Stimulated activated CD8-positive, alpha-beta memory T cell treated with anti-CD3 and anti-CD28 coated beads, Interleukin-4, amount 100 ng/mL, for 4 hours (primary cell): ENCODE measurements at places on chromosomes 2 and 18.

DNA sequence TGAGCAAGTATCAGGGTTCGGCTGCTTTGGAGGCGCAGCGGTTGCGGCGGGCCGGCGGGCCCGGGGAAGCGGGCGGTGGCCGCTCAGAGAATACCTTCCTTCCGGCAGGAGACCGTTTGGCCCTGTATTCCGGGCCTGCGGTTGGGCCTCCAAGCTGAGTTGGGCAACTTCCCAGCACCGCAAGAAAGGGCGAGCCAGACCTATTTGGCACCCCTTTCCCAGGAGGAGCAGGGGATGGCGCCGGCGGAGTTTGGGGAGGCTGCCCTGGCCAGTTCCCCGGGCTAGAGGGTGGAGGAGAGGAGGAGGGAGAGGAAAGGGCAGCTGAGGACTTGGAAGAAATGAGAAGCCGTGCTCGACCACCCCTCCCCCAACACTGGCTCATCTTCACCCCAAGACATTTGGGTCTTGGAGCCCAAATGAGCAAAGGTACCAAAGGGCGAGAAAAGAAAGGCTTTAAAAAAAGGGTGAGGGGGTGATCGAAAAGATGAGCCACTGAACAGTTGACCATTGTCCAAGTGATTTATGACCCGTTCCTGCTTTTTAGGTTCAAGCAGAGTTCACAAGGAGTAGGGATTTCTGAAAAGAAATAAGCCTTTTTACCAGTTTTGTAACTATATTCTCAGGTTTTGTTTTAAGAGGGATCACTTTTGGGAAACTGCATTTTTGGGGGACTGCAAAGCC, 8.4 kb downstream of the HOXD3 start:
- no peak for DNase-seq

DNA sequence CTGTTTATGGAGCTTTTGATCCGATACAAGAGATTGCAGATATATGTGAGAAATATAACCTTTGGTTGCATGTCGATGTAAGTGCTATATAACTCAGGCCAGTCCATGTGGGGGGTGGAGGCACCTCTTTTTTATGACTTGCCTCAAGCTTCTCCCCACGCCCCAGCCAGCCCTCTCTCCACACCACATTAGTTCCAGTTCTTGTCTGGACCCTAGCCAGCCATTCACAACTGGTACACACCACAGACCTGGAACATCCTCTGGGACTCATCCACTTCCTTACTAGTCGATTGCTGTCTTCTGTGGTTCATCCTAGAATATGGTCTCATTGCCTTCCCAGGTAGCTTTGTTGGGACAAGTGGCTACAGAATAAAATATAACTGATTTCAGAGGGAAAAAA, 31.0 kb downstream of the GAD1 start:
- no peak for DNase-seq

DNA sequence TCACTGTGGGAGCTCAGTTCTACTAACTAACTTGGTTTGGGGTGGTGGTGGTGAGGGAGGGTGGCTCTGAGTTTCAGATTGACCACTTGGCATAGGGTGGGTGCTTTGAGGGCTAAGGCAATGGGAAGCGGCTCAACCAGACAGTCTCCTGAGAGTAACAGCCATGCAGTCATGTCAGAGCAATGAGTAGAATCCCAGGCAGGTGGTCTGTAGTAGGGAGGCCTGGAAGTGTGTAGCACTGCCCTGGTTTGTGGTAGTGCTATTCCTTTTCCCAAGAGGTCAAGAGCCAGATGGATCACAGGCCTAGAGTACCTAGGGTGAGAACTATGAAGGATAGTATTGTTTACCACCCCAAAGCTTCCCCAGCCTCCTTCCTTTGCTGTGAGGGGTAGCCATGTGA, 18.7 kb upstream of the RAPH1 start:
- DNase-seq, result no peak

GRCh38 chr2:66346231-66346664, 88.7 kb upstream of the MEIS1 start:
- no peak for DNase-seq

GRCh38 chr2:17617516-17617915, 77.0 kb downstream of the VSNL1 start:
- no peak for DNase-seq

- no peak for DNase-seq
Measured at GRCh38 chr2:82731824-82732223, 1727.3 kb downstream of the SUCLG1 start.

- no peak for DNase-seq
Measured at GRCh38 chr2:51619961-51620360, 588.0 kb upstream of the NRXN1 start.

- DNase-seq, result no peak
Measured at GRCh38 chr2:132951008-132951714, 281.2 kb upstream of the LYPD1 start.

- DNase-seq, result no peak
Measured at GRCh38 chr2:144114760-144115159, 405.2 kb downstream of the ZEB2 start.

DNA sequence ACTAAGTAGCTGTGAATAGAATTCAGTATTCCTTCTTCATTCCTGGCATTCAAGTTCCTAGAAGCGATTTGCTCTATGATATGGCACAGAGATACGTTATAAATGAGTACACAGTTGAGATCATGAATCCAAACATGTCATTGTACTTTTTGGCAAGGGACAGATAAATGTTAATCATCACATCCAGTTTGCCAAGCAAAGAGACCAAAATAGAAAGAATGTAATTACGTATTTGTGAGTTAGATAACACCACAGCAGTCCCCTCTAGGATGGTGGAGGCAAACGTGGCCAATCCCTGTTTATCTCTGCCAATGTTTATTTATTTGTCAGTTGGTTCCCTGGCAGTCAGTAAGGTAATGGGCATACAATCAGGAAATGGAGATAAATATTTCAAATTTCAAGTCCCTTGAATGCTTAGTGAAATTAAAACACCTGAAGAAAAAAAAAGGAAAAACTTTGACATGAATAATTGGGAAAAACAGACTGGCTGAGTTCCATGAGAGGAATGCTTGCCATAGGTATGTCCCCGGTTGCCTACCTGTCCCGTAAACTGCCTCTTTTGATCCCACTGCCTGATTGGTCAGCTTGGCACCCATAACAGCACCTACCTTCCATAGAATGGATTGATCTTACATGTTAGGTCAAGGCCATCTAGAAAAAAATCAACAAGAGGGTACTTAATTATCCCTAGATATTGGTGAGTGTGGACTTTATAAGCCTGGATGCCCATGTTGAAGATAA, 451.1 kb upstream of the NETO1 start:
- DNase-seq, result no peak

GRCh38 chr2:240637901-240638345, 12.6 kb downstream of the GPR35 start:
- DNase-seq, result no peak

- DNase-seq, result no peak
Measured at GRCh38 chr2:26495705-26496297, 17.9 kb upstream of the OTOF start.

GRCh38 chr2:135853401-135853800, 16.4 kb upstream of the LCT start:
- DNase-seq, result no peak

DNA sequence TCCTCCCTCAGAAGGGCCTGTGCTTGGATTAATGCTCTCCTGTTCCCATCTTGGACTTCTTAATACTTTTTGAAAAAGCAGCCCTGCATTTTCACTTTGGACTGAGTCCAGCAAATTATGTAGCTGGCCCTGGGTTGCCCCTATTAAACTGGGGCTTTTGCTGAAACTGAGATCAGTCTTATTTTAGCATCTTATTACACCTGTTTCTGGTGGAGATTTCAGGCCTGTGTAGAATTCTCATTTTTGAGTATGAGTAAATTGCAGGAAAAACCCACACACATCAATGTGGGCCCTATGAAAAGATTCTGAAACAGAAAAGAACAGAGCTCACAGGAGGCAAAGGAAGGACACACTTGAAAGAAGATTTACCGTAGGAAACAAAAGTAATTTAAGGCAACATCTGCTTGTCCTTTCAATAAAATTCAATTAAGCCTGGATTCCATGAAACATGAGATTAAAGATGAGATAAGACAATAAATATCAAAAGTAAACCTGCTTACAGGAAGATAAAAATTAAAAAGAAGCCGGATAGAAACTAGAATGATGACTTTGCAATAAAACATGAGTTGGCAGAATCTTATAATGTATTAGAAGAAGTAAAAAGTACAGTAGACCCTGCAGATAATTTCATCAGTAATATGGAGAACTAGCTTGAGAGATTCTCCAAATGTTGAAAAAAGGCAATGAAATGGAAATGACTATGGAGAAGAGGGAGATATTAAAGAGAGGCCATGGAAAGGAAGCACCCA, 90.7 kb upstream of the GCFC2 start:
- no peak for DNase-seq

- DNase-seq, result no peak
Measured at GRCh38 chr2:15511686-15512085, 49.4 kb downstream of the NBAS start.

- no peak for DNase-seq
Measured at GRCh38 chr18:78677483-78678317, 301.9 kb upstream of the SALL3 start.

- DNase-seq, result no peak
Measured at GRCh38 chr2:37780387-37780676, 108.9 kb upstream of the CDC42EP3 start.

GRCh38 chr2:181585732-181586131, 71.2 kb downstream of the CERKL start:
- no peak for DNase-seq

DNA sequence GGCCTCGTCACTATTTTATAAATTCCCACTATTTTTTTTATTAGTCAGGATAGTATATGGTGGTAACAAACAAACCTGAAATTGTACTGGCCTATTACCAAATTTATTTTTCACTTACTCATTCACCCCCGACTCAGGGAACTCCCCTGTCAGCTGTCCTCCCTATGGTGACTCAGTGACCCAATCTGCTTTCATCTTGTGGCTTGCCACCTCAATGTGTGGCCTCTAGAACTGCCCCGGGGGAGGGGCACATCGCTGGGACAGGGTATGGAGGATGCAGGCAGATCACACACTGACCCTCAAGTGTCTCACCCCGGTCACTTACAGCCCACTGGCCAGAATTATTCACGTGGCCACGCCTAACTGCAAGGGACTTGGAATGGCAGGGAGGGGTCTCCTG, 71.6 kb downstream of the ACTR2 start:
- no peak for DNase-seq

- DNase-seq, result no peak
Measured at GRCh38 chr2:159218389-159218788, 68.1 kb downstream of the WDSUB1 start.

- no peak for DNase-seq
Measured at GRCh38 chr2:161857920-161858319, 216.1 kb downstream of the DPP4 start.

DNA sequence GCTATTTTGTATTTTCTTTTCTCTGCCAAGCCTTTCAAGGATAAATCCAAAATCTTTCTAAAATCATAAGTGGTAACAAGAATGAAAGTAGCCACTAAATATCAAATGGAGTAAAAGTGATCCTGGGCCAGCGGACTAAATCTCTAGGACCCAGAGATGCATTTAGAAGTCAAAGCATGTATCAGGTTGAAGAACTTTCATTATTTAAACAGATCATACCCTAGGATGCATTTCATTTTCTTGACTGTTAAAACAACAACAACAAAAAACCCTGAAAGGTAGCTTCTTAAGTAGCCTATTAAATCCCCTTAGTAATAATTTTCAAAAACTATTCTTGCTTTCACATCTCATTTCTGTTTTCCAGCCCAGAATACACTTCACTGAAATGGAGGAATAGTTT, 4.8 kb upstream of the POU3F3 start:
- DNase-seq, result no peak

DNA sequence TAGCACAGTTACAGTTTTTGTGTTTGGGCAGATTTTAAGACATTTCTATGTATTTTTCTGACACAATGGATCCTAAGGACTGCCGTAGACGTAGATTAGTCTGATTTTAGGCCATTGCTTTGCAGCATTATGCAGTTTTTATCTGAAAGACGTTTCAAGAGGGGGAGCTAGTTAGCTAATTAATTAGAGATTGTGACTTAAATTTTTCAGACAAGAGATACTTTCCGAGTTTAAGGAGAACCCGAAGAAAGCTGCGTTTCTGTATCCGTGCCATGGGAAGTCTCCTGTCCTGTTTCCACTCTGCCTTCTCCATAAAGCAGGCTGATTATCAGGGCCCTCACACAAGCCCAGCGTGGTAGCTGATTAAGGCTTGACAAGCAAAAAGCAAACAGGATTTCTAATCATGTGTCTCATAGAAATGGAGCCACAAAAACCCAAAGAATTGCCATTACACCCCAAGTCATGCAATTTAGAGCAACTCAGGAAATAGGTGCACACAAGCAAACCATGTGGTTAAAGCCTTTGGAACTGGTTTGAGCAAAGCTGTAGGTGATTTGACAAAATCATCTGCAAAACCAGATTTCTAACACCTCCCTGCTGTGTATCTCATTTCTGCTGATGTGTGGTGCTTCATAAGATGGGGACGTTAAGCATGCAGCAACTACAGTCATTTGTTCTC, 808.1 kb downstream of the RNF144A start:
- DNase-seq, result no peak

GRCh38 chr2:33909945-33910695, 311.0 kb upstream of the FAM98A start:
- no peak for DNase-seq

GRCh38 chr2:96773922-96774321, 13.2 kb downstream of the CNNM4 start:
- DNase-seq, result no peak

DNA sequence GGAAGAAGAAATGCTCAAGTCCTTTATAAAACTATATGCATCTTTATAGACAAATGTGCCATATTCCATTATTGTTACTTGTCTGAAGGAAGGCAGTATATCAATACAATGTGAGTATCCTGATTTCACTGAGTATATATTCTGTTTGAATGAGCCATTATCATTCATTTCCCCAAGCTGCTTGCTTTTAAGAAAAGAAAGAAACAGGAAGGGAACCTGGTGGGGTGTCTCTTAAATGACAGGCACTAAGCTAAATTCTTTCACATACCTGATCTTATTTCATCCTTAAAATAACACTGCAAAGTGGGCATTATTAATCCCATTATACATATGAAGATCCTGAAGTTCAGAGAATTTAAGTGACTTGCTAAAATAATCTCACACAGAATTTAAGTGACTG, 307.9 kb downstream of the SLC8A1 start:
- DNase-seq, result no peak
